ENCODE measurements at places on chromosomes 2 and 18.

DNA sequence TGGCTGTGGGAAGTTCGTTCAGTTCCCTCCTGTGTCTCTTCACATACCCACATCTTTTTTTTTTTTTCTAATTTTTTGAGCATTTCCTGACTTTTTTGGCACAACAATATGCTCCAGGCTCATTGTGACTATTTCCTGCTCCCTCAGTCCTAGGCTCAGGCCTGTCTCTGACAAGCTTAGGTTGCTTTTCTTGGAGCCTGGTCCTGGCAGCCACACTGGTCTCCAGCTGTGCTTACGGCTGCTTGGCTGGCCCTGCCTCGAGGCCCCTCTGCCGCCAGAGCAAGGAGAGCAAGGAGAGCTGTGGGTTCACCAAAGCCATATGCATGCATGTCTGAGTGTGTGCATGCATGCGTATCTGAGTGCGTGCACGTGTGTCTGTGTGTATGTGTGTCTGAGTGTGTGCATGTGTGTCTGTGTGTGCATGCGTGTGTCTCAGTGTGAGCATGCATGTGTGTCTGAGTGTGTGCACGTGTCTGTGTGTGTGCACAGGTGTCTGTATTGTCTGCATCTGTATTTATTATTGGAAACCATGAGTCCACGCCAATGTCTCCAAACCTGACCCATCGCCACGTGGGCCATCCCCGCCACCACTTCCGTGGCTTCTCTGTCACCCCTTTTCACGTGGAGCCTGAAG is 766.1 kb upstream of the SALL3 start:
- no peak for DNase-seq

DNA sequence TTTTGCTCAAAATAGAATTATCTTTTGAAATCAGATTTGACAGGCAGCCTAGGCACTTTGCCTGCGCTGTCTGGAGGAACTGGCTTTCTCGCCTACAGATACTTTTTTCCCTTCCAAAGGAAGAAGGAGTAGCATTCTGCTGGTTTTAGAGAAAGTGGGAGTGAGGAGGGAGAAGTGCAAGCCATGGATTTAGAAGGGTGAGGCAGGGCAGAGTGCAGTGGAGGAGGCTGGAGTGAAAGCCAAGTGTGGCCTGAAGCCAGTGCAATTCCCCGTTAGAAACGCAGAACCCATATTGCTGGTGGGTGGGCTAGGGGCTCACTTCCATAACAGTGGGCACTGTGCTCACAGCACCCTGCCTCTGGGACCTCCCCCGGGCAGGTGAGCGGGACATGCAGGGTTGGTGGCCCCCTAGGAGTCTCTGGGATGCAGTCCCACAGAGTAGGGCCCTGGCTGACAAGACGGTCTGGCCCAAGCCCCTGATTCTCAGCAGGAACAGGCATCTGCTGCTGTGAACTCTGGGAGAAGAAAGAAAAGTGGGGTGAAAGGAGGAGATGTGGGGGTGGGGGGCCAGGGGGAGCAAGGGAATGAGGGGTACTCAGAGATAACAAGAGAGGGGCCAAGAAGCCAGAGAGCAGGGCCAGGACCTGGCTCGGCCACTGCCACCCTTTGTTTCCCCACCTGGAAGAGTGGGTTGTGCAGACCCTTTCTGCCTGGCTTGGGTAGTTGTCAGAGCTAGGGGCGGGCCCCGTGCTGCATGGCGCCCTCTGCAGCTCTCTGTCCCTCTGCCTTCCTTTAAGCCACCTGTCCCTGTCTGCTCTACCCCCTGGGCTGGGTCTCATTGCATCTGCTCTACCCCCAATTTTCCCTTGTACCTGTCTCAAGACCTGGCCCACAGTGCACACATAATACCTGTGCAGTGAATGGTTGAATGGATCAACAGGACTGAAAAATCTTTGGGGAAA is 273.5 kb upstream of the HS6ST1 start:
- DNase-seq = no peak

GRCh38 chr2:129747500-129748125 is 231.9 kb upstream of the RAB6C start:
- DNase-seq = no peak

DNA sequence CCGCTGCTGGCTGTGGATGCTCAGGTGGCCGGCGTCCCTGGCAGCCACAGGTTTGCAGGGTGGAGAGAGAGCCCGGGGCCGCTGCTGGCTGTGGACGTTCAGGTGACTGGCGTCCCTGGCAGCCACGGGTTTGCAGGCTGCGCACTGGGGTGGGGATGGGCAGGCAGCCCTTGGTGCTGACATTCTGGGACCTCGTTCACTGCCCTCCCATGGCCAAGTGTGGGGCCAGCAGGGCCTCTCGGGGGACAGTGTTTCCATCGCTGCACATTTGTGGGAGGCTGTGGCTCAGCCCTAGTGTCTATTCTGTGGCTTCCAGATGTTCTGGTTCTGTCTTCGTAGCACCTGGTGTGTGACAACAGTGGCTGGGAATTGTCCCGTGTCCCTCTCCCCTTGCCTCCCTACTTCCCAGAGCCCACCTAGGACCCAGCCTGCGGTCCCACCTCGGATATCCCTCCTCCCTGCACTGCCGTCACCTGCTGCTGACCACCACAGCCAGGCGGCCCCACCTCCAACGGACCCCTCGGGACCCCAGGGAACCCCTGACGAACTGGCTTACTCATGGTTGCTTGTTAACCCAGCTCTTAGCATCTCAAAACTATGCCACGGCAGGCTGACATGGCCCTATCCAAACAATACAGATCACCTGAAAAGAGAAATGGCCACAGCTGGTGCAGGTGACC is 915 bp downstream of the CROCC2 start:
- DNase-seq = no peak

DNA sequence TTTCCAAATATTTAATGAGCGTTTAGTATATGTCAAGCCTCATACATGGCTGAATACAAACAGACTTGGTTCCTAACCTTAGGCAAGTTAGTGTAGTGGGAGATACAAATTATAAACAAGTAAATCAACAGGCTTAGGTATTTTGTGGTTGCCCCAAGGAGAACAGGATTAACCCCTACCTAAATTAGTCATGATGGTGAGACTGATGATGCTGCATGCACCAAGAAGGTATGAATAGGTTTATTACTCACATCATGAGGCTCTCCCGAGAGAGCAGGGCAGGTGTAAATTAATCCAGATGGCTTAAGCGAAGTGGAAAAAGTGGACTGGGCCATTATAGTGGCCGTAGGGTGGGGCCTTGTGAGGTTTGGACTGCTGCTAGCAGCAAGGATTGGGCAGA is 118.1 kb upstream of the GCFC2 start:
- DNase-seq = no peak

- no peak for DNase-seq
Measured at GRCh38 chr2:173282795-173283545, 71.7 kb upstream of the CDCA7 start.

- DNase-seq = no peak
Measured at GRCh38 chr2:106982350-106982749, 96.4 kb upstream of the ST6GAL2 start.

DNA sequence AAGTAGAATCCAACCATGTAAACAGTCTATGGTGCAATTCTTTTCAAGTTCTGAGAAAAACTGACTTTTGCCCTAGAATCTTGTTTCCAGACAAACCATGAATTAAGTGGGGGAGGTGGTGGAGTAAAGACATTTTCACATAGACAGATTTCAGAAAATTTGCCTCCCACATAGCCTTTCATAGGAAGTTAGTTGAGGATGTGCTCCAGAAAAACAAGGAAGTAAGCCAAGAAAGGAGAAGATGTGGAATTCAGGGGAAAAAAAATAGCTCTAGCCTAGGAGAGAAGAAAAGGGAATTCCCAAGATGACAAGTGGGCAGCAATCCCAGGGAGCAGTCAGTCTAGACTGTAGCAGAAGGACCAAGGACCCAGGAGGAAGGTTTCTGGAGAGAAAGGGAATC is 17.4 kb downstream of the RUFY4 start:
- no peak for DNase-seq

- DNase-seq = no peak
Measured at GRCh38 chr18:33557706-33558105, 20.3 kb upstream of the ASXL3 start.

DNA sequence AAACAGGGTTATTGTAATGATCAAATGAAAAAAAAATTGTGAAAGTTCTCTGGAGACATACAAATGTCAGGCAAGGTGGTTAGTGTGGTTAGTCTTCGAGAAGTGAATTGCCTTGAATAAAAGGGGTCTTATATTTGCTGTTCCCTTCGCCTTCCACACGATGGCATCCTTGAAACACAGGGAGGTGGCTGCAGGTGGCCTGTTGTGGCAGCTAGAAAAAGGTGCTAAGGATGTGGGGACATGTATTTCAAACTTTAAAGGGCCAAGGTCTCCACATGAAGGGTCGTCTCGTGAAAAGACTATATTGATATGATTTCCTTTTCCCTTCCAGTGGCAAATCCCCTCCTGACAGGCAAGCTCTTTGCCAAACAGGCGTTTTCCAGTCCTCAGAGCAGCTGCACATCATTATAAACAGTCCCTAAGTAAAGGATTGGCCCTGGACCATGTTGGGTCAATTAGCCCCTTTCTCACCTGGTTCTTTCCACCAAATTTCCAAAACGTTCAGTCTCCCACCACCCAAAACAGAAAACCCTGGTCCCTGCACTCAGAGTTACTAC is 68.5 kb downstream of the COPS8 start:
- no peak for DNase-seq

DNA sequence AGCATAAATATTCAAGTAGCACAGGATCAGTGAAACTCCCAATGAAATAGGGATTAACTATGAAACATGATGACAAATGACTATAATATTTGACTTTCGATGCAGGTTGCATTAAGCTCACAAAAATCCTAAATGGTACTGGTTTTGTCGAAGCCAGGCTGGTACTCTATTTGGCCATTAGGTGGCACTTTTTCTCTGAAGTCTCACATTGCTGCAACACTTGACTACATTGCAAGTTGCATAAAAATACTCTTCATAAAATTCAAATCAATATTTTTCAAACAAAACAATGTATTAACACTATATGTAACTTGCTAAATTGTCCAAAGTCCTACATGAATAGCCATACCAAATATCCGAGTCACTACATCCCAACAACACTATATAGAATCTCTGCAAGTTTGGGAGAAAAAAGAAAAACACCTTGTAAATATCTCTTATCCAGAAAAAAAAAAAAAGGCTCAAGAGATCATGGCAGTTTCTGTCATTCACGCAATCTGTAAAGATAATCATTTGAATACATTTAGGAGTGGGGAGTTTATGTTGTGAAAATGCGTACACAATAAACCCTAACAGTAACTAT is 9.5 kb downstream of the RTTN start:
- no peak for DNase-seq

- DNase-seq = no peak
Measured at GRCh38 chr2:23480957-23481797, 96.2 kb downstream of the KLHL29 start.

GRCh38 chr2:231034291-231034882 is 2.9 kb upstream of the C2orf72 start:
- DNase-seq = no peak

- DNase-seq = no peak
Measured at GRCh38 chr2:88613921-88614320, 13.3 kb downstream of the EIF2AK3 start.

DNA sequence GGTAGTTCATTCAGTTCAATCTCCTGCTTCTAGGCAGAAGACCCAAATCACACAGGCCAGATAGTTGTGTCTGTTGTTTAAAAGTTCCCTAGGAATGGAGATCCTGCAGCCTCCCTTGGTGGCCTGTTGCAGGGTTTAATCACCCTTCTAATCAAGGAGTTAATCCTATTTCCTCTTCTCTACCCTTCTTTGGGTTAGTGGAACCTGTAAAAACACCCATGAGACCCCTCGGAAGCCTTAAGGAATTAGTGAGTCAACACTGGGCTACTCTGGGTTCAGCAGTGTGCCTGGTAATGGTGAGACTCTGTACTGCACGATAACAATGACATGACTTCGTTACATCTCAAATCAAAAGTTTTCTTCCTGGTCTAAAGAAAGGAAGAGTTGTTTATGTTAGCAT is 217.6 kb upstream of the NRP2 start:
- no peak for DNase-seq

DNA sequence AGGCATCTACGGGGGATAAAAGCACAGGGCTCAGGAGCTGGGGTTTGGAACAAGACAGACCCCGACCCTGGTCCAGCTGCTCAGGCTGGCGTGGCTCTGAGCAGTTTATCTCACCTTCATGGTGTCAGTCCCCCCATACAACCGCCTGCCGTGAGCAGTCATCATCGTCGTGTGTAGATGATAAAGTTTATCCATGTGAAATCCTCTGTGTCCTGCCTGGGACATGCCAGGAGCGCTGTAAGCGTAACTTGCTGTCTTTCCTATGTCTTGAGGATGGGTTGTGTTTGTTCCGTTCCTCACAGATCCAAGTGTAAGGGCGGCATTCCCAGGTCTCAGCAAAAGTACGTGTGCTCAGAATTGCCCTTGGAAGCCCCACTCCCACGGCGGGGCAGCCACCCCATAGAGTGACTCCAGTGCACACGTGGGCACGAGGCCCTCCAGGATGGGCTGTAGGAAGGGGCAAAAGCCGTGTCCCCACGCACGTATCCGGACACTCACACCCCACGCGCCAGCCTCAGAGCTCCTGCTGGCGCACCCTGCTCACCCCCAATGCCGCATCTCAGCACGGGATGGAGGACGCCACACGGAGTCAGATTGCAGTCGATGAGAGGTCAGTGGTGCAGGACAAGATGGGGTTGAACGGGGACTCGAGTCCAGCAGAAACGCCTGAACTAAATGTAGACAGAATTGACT is 50.9 kb downstream of the ADI1 start:
- DNase-seq = no peak

GRCh38 chr2:238240757-238241711 is 1.2 kb upstream of the HES6 start:
- no peak for DNase-seq

DNA sequence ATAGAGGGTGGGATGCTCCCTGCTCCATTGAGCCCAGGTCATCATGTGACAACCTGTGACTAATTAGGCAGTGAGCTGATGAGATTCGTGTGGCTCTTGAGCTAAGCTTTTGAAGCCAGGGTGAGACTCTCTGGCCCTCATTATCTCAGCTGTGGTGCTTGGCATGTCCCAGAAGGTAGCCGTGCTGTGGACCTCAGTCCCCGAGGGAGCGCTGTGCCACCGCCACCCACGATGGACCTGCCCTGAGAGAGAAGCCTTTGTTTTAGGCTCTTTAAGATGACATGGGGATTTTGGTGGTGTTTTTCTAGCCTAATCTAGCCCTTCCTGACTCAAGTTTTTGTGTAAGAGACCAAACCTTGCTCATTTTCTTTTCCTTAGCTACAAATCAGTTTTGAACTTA is 66.4 kb downstream of the NEDD4L start:
- no peak for DNase-seq

DNA sequence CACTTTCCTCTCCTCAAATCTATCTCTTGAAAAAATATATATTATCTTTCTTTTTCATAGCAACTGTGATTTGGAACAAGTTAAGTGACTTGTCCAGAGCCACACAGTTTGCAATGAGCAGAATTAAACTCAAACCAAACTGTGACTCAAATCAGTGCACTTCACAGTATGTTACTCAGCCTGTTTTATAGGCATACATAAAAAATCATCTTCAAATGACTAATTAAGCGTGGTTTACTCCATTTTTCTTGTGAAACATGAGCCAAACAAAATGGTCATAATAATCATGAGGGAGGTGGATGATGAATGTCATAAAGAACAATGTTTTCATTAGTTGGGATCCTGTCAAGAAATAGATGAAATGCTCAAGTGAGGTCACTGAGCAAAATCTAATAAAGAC is 6.1 kb upstream of the CCDC178 start:
- DNase-seq = no peak

- DNase-seq = no peak
Measured at GRCh38 chr2:161650116-161651015, 26.1 kb downstream of the SLC4A10 start.
